ENCODE measurements at places on chromosomes 3 and 15. TPM values are rescaled to one million over a fixed set of nuclear protein-coding genes. Genes with fewer than 3 reads are reported as not detected.

GRCh38 chr3:114071786-114072185, 15.2 kb downstream of the QTRT2 start:
- H3K27ac ChIP-seq: no peak overlapping the region
- H3K4me1 ChIP-seq: no peaks in the 10 kb centered on the region
- no peaks in the 10 kb centered on the region for H3K27me3 ChIP-seq
- no peak overlapping the region for H3K4me3 ChIP-seq
- H3K36me3 ChIP-seq: peaks cover 20% of the 10 kb centered on the region

DNA sequence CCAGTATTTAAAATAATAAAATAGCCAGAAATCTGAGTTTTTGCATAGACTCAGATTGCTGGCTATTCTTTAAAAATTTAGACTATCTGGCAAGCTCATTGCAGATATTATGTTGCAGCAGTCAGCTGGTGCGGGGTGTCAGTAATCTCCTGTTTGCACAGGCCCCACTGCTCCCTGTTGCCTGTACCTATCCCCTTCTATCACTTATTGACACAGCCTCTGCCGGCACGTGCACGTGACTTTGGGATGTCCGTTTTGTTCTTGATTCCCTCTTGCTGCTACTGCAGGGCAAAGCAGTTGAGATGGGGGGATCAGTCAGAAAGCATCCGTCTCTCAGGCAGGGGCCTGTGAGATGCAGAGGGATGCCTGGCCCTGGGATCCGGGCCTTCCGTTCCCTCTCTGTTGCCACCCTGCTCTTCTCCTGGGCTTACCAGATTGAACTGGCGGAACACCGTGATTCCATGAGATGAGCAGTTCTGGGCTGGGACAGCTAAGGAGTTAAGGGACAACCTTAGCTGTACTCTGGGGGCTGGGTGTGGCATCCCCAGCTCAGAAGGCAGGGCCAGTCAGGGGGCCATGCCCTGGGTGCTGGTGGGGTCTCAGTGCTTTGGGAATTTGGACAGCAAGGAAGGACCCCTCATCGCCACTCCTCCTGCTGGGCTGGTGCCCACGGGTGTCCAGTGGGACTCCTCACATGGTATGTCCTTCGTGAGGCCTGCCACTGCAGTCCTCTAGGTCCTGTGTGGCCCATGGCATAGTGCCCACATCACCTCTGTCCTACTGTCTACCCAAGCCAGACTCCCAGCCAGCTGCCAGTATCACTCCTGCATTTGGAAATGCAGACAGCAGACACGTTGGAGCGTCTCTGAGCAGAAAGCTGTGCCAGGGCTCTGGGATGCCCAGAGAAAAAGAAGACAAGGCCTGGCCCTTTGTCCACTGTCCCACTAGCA, 11.8 kb downstream of the MRAS start:
- no peaks in the 10 kb centered on the region for H3K27me3 ChIP-seq
- no peak overlapping the region for H3K27ac ChIP-seq
- H3K36me3 ChIP-seq: no peaks in the 10 kb centered on the region
- H3K4me1 ChIP-seq: no peaks in the 10 kb centered on the region
- no peak overlapping the region for H3K4me3 ChIP-seq

- H3K4me3 ChIP-seq: no peak overlapping the region
- no peak for DNase-seq
- H3K27ac ChIP-seq: no peak overlapping the region
- no peaks in the 10 kb centered on the region for H3K36me3 ChIP-seq
- H3K27me3 ChIP-seq: no peaks in the 10 kb centered on the region
These were observed 162.7 kb downstream of the GMNC start for GRCh38 chr3:190699776-190700175.

DNA sequence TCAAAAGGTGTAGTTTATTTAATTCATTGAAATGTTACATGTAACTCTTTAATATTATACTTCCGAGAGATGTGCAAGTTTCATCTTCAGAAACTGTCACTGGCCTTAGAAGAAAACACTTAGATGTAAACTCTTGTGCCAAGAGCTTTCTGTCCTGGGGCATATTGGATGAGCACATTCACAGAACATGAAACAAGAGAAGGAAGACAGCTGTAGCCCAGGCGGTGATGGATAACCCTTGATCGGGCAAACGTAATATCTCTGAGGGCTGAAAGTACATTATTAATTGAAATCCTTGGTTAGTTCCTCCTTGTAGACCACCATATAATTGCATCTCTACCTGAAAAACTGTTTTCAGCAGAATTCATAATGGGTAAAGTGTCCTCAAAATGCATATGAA, 67.4 kb downstream of the MECOM start:
- H3K4me1 ChIP-seq: no peaks in the 10 kb centered on the region
- no peak for DNase-seq
- H3K4me3 ChIP-seq: no peak overlapping the region
- H3K27me3 ChIP-seq: no peaks in the 10 kb centered on the region
- H3K36me3 ChIP-seq: no peaks in the 10 kb centered on the region

GRCh38 chr3:127771746-127772145, 50.6 kb downstream of the MGLL start:
- DNase-seq: no peak
- no peak overlapping the region for H3K27ac ChIP-seq
- no peak overlapping the region for H3K4me3 ChIP-seq

DNA sequence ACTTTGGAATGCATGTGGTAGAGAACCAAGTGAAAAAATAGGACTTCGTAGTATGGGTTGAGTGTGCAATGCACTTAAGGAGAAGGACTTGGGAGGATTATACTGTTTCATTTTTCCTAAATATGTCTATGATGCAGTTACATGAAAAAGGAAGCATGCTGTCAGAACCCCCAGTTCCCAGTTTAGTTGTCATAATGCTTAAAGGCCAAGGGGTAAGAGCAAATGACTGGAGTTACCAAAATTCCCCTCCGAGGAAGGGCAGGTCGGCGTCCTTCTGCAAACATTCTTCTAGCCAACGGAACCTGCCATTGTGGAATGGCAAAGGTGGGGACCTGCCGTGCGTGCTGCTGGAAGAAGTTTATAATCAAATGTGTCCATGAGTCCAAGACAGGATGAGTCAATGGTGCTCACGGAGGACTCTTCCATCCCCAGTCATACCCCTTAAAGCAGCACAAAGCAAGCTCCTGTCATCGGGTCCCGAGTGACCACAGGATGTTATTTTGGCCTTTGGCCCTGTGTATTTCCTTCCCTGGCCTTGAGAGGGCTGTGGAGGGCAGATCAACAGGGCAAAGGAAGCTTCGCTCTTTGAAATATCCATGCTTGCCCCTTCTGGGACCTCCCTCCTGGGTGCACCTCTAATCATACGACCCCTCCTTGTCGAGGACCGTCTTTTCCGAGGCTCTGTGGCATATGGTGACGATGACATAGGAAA, 93.2 kb downstream of the SLCO3A1 start:
- H3K36me3 ChIP-seq: no peaks in the 10 kb centered on the region
- H3K4me1 ChIP-seq: no peaks in the 10 kb centered on the region
- peak overlapping the region; percentile 83 for H3K27ac ChIP-seq
- H3K4me3 ChIP-seq: no peak overlapping the region
- no peak for DNase-seq

- H3K36me3 ChIP-seq: no peaks in the 10 kb centered on the region
- H3K27ac ChIP-seq: no peak overlapping the region
- no peaks in the 10 kb centered on the region for H3K27me3 ChIP-seq
- no peak for DNase-seq
- no peak overlapping the region for H3K4me3 ChIP-seq
These were observed 84.8 kb downstream of the COL6A5 start for GRCh38 chr3:130430266-130430665.

GRCh38 chr15:28128031-28128430, 28.9 kb upstream of the OCA2 start:
- H3K4me1 ChIP-seq: no peaks in the 10 kb centered on the region
- DNase-seq: peak; percentile 34
- no peak overlapping the region for H3K4me3 ChIP-seq
- H3K27ac ChIP-seq: no peak overlapping the region
- no peaks in the 10 kb centered on the region for H3K27me3 ChIP-seq
- H3K36me3 ChIP-seq: peaks cover 24% of the 10 kb centered on the region

- H3K4me3 ChIP-seq: no peak overlapping the region
- H3K27ac ChIP-seq: no peak overlapping the region
- DNase-seq: no peak
- H3K4me1 ChIP-seq: no peaks in the 10 kb centered on the region
- H3K36me3 ChIP-seq: no peaks in the 10 kb centered on the region
These were observed 264.7 kb downstream of the FHIT start for GRCh38 chr3:60986552-60986951.

The SMCO1 gene
- total RNA-seq: not detected

GRCh38 chr15:50181201-50181968, 611 bp upstream of the SLC27A2 start:
- H3K4me3 ChIP-seq: peak overlapping the region; percentile 72
- no peaks in the 10 kb centered on the region for H3K4me1 ChIP-seq
- H3K27ac ChIP-seq: no peak overlapping the region
- H3K27me3 ChIP-seq: peaks cover 7% of the 10 kb centered on the region
- no peak for DNase-seq
- no peaks in the 10 kb centered on the region for H3K36me3 ChIP-seq
